ENCODE measurements at places on chromosomes 3 and 15. TPM values are rescaled to one million over a fixed set of nuclear protein-coding genes. Genes with fewer than 3 reads are reported as not detected.

Gene SEMA7A
- 8.7 TPM for total RNA-seq

Gene ITPKA
- 6.0 TPM for total RNA-seq

Gene OCA2
- total RNA-seq, result 0.63 TPM

Gene IL12A
- not detected for total RNA-seq

Gene RTP3
- total RNA-seq, result not detected

Gene PRSS50
- 4.1 TPM for total RNA-seq

Gene BCHE
- total RNA-seq, result 6.3 TPM

Gene TRPM1
- total RNA-seq, result not detected

Gene TAGLN3
- 1.6 TPM for total RNA-seq

Gene SUSD5
- total RNA-seq, result 7.1 TPM

Gene ANKRD34C
- total RNA-seq, result not detected

Gene SEMA6D
- 90.6 TPM for total RNA-seq

Gene PLCB2
- total RNA-seq, result 16.9 TPM

Gene GASK1A
- 0.78 TPM for total RNA-seq

Gene WDR93
- total RNA-seq, result 0.06 TPM

Gene RFT1
- total RNA-seq, result 8.1 TPM

Gene ABHD17C
- total RNA-seq, result 1.4 TPM

Gene CTXND1
- 0.07 TPM for total RNA-seq
